ENCODE measurements at places on chromosomes 2 and 18.
A peak's percentile ranks its signal among the peaks of the same experiment; 100 is the strongest.

DNA sequence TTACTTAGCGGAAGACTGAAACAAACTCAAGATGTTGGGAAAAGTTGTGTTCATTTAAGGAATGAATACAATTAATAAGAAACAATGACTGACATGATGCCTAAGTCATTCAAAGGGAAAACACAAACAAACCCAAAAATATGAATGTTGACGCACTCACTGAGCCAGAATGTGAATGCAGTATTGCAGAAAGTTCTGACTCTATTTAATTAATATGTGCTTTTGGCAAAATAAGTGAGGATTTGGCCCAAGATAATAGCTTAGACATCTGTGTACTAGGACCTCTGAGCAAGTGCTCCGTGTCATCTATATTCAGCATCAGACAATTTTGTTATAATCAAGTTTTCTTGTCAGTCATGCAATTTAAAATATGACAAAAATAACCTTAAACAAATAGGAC lies 1138.8 kb upstream of the NXPH2 start:
- no peak for DNase-seq

- no peak for DNase-seq
Observed at GRCh38 chr2:112629224-112629623, 16.5 kb upstream of the SLC20A1 start.

- DNase-seq = no peak
Observed at GRCh38 chr2:74181739-74182138, 3.1 kb upstream of the MOB1A start.

DNA sequence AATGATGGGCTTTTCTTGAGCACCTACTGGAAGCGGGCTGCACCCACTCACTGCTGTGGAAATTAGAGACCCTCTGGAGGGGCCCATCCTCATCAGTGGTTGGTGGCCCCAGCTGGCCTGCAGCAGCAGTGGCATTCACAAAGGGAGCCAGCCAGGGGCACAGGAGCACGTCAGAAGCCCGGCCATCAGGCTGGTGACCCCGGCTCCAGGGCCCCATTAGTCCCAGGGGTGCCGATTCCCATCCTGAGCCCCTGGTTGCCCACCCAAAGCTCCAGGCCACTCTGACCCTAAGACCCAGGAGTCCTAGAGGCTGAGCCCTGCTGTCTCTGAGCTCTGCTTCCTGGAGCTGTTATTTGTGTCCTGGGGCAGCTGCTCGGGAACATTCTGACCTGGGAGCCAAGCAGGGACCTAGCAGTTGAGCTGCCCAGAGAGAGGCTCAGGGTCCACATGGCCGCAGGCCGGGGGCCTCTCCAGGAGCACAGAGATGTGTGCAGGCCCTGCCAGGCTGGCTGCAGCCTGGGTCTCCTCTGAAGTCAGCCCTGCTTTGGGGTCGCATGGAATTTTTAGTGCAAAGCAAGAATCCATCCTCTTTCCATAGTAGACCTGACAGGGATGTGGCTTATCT lies 207.2 kb downstream of the KLHL29 start:
- no peak for DNase-seq

DNA sequence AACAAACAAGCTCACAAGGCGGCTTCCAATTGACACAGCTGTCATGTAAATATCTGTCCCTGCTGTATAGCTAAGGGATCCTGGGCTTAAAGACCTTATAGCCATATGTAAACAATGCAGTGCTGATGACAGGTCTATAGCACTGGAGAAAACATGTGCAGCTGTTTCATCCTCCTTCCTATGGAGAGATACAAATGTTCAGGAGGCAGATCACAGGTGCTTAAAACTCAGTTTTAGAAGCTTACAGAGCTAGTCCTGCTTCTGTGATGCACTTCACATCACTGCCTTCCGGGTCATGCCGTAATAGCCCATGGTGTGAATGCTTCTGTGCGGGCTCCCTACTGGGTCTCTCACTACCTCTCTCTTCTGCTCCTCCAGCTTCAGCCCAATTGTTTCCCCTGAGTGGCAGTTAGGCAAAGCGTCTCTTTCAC lies 262.4 kb upstream of the CHST9 start:
- DNase-seq = no peak

GRCh38 chr2:96798733-96799622 lies 17.1 kb upstream of the CNNM3 start:
- DNase-seq = no peak

GRCh38 chr18:23314672-23315071 lies 138.4 kb upstream of the RIOK3 start:
- DNase-seq = no peak

GRCh38 chr2:222423632-222424275 lies 589 bp upstream of the SGPP2 start:
- DNase-seq = peak; percentile 31

DNA sequence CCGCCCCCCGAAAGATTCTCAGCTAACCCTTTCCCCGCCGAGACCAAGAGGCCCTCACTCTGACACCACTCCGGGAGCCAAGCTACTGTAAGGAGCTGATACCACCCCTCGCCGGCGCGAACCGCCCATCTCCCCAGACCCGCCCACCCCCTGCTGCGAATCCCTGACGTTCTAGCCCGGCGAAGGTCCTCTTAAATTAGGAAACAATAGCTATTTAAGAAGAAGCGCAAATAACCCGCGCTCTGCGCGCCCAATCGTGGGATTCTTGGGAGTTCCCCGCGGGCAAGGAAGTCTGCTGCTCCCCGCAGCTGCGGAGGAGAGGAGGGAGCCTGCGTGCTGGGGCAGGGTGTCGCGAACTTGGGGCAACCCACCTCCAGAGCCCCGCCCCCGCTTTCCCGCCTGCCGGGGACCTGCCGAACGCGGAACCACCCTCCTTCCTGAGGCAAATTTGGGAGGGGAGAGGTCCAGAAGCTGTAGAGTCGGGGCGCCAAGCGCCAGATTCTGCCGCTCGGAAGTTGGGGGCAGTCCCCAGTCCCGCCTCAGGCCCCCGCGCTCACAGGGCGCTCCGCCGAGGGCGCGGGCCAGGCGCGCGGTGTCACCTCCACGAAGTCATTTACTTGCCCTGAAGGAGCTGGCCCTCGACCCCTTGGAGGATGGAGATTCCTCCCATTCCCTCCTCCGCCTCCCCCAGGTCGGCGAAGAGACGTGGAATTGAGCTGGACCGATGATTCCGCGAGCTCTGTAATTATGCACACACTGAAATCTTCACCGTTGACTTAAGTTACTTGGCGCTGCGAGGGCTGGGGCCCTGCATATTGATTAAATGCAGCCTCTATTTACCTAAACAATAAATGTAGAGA lies 8.4 kb upstream of the SP9 start:
- no peak for DNase-seq

- no peak for DNase-seq
Observed at GRCh38 chr2:175175896-175176295, 5.6 kb downstream of the ATP5MC3 start.

DNA sequence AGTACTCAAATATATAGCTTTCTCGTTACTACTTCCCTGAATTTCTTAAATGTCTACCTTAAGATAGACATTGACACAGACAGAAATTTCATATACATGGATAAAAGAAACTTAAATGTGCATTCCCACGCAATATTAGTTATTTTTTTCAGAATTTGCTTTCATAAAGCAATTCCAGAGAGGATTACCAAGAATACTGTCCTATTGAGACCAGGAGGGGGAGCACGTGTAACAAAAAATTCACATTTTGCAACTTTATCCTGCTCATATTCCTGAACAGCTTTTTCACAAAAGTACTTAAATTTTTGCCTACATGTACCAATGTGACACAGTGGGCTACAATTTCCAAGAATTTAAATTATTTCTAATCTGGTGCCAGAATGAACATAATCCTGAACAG lies 30.7 kb upstream of the ERCC3 start:
- no peak for DNase-seq

DNA sequence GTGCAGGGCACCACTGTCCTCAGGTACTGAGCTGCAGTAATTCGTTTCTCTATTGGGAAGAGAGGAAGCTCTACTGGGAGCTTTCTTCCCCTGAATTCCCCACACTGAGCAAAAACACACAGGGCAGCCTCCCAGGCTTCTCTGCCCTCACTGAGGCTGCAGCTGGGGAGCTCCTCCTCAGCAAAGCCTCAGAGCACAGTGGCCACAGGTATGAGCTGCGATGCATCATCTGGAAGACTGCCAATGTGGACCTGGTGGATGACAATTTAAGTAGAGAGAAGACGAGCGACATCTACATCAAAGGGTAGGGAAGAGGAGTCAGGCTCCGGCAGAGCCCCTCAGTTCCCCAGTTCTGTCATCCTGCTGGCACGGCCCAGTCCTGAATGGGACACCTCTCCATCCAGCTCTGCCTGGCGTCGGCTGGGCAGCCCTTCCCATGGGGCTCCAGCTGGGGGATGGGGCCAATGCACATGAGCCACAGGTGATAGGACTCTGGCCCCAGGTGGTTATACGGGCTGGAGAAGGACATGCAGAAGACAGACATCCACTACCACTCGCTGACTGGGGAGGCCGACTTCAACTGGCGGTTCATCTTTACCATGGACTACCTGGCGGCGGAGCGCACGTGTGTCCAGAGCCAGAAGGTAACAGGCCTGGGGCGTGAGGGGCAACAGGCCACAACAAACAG lies 37.6 kb downstream of the LMAN2L start:
- no peak for DNase-seq

GRCh38 chr2:108270346-108270745 lies 18.3 kb upstream of the SULT1C2 start:
- no peak for DNase-seq

- DNase-seq = no peak
Observed at GRCh38 chr2:179751163-179751809, 110.1 kb downstream of the ZNF385B start.

- no peak for DNase-seq
Observed at GRCh38 chr2:133878326-133878725, 310.1 kb upstream of the NCKAP5 start.

- no peak for DNase-seq
Observed at GRCh38 chr2:221137385-221137784, 434.7 kb downstream of the EPHA4 start.

DNA sequence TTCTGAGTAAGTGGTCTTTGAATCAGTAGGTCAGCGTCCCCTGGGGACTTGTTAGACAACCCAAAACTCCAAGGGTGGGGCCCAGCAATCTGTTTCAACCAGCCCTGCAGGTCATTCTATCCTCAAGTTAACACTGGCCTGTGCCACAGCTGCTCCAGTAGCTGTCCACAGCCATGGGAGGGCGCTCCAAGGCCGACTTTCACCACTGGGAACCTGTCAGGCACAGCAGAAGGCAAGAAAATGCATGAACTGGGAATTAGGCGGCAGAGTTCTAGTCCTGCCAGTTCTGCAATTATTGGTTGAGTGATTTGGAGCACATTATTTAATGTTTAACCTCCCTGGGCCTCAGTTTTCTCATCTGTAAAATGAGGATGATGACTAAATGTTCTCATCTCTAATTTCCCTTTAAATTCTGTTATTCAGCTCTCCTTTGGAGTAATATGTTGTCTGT lies 17.4 kb upstream of the MRPL33 start:
- peak; percentile 75 for DNase-seq

GRCh38 chr18:76621782-76622495 lies 126.9 kb upstream of the ZNF516 start:
- DNase-seq = no peak

DNA sequence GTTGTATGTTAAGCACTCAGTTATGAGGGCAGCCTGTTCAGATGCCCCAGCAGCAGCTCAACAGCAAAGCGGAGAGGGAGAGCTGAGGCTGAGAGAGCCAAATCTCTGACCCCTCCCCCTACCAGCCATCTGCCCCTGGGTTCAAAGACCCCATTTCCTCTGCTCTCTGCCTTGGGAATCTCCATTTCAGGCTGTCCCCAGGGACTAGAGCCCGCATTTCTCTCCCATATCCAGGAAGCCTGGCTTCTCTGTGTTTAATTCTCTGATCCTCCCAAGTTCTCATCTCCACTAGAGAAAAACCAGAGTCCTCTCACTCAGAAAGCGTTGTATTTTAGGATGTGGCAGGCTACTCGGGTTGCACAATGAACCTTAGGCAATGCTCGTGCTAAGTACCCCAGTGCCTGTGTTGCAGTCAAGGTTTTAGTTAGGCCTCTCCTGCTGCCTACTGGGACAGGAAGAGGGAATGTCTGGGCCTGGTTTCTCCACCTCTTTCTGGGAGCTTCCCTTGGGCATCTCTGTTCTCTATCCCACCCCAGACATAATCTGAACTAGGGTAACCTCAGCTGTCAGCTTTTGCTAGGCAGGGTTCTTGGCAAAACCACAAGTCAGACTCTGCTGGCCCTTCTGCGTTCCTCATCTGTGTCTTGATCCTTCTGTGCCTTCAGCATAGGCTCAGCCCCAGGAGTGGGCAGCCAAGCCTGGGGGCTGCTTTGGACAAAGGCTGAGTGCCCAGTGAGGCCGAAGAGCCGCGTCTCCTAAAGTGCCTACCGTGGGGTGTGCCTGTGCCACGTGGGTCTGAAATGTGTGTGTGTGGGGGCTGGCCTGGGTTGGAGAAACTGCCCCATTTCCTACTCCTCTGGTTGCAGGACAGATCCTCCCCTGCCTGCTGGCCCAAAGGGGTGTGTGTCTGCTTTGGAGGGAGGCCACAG lies 96.8 kb downstream of the STPG4 start:
- DNase-seq = no peak

DNA sequence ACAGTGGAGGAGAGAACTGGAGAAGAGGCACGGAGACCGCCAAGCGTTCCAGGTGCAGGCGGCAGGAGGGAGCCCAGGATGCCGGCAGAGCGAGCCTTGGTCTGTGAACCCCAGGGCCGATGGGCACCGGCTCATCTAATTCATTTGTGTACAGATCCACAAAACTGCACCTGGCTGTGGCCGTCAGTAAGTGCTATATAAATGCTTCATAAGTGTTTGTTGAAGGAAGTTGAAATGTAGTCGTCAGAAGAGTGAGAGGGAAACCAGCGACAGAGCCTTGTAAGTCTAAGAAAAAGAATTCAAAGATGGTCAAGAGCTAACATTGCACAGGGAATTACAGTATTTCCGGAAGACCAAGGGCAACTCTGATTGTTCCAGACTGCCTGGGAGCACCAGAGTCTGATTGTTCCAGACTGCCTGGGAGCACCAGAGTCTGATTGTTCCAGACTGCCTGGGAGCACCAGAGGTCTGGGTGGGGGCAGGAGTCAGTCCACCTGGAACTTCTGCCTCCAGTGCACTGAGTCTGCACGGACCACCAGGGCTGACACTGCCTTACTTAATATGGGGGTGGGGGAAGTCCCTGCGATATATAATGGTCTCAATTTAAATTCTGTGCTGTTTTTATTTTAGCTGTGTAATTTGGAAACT lies 112.3 kb downstream of the BCL2 start:
- no peak for DNase-seq

GRCh38 chr2:206783718-206784117 lies 18.3 kb downstream of the FASTKD2 start:
- DNase-seq = no peak
